ENCODE measurements at places on chromosomes 6 and 20.

GRCh38 chr6:137864812-137865508, 2.1 kb upstream of the TNFAIP3 start:
- no peak for DNase-seq

- no peak for DNase-seq
These were observed 111.7 kb downstream of the THBS2 start for GRCh38 chr6:169141671-169142537.

- no peak for DNase-seq
These were observed 751.6 kb downstream of the EYS start for GRCh38 chr6:64955435-64955848.

DNA sequence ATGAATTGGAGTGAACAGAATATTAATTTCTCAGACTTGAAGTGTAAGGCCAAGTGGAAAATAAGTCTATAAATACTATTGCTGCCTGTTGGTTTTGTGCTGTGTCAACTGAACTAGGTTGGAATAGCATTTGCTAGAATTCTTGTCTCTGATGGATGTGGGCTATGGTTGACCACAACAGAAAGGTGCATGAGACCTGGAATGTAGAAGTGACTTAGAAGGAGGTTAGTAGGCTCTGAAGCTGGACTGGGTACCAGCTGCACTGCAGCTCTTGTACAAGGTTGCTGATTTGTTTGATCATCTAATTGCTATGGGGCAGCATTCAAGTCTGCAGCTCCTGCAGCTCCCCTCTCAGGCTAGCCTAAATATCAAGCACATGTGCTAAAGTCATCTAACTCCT, 479.0 kb upstream of the NRSN1 start:
- DNase-seq = no peak

DNA sequence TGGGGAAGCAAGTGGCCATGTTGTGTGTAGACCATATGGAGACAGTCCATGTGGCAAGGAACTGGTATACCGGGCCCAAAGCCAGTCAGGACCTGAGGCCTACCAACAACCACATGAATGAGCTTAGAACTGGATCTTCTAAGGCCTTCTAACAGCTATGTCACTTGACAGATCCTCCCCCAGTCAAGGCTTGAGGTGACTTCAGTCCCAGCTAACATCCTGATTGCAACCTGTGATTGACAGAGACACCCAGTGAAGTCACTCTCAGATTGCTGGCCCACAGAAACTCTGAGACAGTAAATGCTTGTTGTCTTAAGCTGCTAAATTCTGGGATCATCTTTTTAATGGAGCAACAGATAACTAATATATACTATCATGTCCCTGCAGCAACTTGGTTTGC, 32.9 kb downstream of the AHI1 start:
- no peak for DNase-seq

DNA sequence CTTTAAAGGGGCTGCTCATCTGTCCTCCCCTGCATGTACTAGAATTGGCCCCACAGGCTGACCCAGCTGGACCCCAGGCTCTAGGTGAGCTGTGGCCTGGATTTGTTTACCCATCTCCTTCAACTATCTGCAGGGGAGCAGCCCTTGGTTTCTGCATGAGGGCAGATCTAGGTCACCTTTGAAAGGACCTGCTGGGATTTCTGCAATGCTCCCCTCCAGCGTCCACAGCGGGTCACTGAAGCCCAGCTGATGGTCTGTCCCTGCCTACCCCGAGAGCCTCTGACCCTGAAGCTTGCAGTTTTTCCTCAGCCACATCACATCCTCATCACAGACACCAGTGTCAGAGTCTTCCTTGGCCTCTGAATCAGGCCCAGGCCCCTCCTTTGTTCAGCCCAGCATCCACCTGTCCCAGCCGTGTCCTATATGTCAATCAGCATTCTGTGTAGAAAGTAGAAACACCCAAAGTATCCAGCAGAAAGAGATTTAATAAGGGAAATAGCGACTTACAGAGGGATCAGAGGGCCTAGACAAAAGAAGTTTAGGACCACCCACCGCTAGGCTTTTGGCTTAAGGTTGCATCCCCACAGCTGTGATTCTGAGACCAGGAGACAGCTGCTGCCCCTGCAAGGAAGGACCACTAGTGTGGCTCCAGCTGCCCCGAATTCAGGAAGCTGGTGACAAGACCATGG, 243.1 kb downstream of the LRFN2 start:
- no peak for DNase-seq

- no peak for DNase-seq
These were observed 97.9 kb downstream of the L3MBTL3 start for GRCh38 chr6:130116273-130116672.

DNA sequence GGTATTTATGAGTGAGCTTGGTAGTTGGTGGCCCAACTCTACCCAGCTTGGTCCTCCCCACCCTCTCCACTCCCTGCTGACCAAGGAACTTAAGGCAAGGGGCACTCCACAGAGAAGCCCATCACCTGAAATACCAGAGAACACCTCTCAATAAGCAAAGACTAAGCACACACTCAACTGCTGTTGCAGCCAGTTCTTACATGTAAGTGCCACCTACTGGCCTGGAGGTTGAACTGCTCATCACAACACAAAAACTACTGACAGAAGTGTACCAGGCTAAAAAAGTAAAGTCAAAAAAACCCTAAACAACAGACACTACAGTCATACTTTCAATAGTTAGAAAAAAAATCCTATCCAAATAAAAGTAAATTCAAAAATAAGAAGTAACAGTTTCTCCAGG, 146.2 kb downstream of the FAM83B start:
- no peak for DNase-seq
